B cell (primary cell): ENCODE measurements at places on chromosomes 4 and X. TPM values are rescaled to one million over a fixed set of nuclear protein-coding genes. Genes with fewer than 3 reads are reported as not detected.

The ZNF157 gene
- 0.28 and 0.52 TPM in 2 replicates for polyA plus RNA-seq

DNA sequence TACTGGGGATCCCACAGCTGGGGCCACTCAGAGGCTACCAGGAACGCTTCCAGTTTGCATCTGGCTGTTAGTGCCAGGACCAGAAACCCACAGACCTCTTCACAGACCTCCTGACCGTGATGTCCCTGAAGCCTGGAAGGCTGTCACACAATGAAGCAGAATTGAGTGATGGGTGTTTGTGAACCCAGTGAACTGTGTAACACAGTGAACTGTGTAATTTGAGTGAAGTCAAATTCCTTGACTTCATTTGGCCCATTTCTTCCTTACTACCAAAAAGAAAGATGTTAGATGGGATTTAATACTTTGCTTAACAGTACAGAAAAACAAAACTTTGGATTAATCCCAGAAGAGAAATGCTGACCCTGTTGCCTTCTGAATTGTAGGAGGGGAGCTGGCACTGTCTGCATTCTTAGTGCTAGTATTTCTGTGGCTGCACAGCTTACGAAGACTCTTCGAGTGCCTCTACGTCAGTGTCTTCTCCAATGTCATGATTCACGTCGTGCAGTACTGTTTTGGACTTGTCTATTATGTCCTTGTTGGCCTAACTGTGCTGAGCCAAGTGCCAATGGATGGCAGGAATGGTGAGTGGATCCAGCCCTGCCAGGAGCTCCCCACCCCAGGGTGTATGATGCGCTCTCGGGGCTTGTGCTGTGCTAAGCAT is 17.8 kb downstream of the SRD5A3 start:
- no peak for DNase-seq

DNA sequence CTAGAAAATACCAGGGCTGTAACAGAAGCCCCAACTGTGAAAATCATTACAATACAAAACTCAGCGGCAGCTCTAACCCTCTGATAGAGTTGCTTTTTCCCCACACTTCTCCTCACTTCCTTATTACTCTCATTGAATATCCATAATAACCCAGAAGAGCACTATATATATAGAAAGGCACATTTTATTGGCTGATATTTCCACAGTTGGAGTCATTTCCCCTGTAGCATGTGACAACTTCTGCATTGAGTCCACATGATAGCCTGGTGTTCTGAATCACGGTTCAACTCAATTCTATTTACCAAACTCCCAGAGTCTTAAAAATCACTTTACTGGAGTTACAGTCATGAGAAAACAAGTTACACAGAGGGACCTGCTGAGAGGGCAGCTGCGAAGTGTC is 46.6 kb upstream of the NWD2 start:
- no peak for DNase-seq

GRCh38 chr4:163344147-163345125 is 744 bp downstream of the NPY5R start:
- DNase-seq, result no peak

- peak; percentile 29 for DNase-seq
Measured at GRCh38 chrX:49910344-49910743, 12.1 kb upstream of the CLCN5 start.
